ENCODE measurements at places on chromosomes 6 and 20.

DNA sequence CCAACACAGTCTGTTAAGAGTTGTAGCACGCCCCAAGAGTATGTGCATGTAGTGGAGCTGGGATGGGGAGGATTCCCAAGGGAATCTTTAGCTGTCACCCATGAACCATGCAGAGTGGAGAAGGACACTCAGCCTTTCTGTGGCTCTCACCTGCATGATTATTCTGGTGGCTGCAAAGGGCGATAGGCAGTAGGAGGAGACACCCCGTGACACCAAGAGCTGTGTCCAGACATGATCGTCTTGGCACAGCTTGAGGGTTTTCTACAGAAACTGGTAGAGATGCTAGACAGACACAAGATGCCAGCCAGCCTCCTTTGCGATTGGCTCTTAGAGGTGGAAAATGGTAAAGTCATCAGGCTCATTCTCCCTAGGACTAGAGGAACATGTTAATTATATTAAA lies 3.1 kb upstream of the CSE1L start:
- DNase-seq, result no peak

DNA sequence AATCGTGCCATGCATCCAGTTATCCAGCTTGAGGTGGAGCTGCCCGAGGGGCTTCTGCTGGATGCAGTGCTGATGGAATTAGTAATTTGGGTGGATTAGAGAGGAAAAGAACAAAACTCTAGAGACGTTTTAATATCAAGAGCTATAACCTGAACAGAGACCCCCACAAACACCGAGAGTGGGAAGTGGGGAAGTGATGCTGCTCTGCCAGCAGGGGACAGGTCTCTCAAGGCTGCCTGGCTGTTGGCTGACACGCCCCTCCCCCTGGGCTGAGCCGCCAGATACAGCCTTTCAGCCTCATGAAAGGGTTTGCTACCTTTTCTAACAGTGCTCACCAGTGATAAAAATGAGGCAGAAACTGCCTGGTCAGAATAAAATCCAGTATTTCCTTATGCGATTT lies 9.6 kb downstream of the LEMD2 start:
- no peak for DNase-seq

DNA sequence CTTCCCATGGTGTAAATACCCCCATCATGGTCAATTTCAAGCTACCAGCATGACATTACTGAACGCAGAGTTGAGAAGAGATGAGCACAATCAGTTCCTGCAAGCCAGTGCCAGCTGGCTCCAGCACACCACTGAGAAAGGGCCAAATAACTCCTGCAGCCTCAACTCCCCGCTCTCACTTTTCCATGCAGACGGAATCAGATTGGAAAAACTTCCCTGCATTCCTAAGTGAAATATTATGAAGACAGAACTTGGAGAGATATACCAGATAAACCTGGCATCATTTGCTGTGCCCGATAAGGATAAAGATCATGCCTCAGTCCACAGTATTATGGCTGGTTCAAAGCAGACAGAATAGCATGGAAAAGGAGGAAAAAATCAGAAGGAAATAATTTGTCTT lies 56.7 kb downstream of the FILIP1 start:
- DNase-seq, result no peak

- no peak for DNase-seq
Observed at GRCh38 chr6:23086100-23086499, 516.7 kb downstream of the HDGFL1 start.

DNA sequence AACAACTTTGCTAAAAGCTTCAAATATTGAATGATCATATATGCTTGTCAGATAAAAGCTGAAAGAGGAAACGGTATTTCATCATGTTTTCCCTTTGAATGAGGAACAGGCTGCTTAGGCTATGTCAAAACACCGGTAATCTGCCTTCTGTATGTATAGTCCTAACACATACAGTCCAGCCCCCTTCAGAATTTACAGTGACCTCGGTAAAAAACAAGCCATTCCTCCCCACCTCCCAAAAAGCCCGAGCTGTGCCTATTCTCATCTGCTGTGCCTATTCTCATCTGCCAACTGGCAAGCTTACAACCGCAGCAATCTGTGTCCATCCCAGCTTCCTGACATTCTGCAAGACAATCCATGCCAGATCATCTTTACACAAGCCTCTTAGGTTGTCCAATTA lies 26.8 kb upstream of the UBE2J1 start:
- no peak for DNase-seq

- no peak for DNase-seq
Observed at GRCh38 chr6:112330071-112330878, 16.9 kb upstream of the RFPL4B start.

- DNase-seq, result no peak
Observed at GRCh38 chr6:22764496-22764895, 195.1 kb downstream of the HDGFL1 start.

GRCh38 chr6:70586114-70586513 lies 19.4 kb downstream of the SDHAF4 start:
- DNase-seq, result no peak

DNA sequence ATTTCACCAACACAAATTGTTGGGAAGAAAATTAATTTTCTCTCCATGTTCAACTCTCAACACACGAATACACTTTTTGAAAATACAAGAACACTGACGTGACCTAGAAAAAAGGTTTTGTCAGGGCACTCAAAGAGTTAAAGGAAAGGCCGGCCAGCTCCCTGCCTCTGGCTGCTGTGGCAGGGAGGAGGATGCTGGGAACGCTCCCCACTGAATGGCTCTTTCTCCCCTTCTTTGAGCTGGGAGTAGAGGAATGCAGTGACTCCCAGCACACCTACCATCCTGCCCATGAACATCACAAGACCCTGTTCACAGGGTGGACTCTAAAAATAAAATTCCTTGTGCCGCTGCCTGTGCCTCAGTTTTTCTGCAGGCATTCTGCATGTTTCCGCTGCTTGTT lies 47.0 kb downstream of the MAP3K5 start:
- no peak for DNase-seq

DNA sequence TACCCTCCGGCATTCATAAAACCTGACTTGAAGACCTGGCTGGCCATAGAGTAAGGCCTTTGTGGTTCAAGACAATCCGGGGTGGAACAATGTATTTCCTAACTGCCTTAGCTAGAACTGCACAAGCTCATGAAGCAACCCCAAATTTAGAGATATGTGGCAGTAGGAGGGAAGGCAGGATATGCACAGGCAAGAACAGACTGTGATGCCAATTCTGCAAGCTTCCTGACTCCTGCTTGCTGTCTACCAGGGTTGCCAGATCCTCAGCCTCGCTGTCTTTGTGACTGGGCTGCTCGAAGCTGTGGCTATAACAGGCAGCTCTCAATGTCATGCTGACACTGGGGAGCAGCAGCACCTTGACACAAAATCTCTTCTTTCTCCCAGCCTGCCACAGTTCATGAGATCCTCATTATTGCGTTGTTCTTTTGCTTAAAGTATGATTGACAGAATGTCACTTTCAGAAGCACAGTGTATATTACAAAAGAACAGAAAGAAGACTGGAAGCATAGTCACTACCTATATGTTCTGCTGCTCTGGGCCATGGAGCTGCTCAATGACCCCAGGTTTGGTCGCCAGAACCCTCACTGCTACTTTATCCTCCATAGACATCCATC lies 18.3 kb upstream of the SHLD1 start:
- DNase-seq, result no peak

DNA sequence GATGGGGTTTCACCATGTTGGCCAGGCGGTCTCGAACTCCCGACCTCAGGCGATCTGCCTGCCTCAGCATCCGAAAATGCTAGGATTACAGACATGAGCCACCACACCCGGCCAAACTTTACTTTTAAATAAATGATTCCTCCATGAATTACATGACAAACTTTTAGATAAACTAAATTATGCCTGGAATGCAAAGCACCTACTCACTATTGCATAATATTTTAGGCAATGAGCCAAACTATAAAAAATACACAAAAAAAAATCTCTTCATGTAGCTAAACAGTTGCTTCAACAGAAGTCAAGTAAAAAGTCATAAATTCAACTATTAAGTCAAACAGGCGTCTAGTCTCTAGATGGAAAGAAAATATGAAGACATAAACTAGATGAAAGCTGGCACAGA lies 56.5 kb downstream of the PTPRK start:
- DNase-seq, result no peak

- no peak for DNase-seq
Observed at GRCh38 chr6:91132461-91132860, 545.6 kb upstream of the MAP3K7 start.

- DNase-seq, result peak; percentile 61
Observed at GRCh38 chr6:13453771-13454251, 33.6 kb downstream of the GFOD1 start.

- DNase-seq, result no peak
Observed at GRCh38 chr6:25579391-25579883, 72.6 kb upstream of the SCGN start.

All from HT-29 (cell line).